ENCODE measurements at places on chromosomes 1 and 21. TPM values are rescaled to one million over a fixed set of nuclear protein-coding genes. Genes with fewer than 3 reads are reported as not detected.

DNA sequence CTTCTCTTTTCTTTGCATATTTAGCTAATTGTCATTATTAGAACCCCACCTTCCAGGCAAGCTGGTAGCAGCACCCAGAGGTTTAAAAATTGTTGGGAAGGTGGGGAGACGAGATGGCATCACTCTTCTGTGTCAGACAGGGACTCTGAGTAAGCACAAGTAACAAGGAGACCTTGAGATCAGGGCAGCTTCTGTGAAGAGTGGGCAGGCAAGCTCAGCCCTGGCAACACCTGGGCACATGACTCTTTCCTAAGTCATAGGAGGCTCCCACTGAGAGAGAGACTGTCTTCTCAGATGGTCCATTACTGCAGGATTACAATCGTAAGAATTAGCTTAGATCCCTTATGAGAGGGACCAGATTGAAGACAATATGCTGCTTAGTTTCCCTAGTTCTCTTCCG, 183.5 kb downstream of the BRINP2 start:
- DNase-seq: no peak

- no peak for DNase-seq
These were observed 253.3 kb downstream of the PLPP3 start for GRCh38 chr1:56326056-56326455.

DNA sequence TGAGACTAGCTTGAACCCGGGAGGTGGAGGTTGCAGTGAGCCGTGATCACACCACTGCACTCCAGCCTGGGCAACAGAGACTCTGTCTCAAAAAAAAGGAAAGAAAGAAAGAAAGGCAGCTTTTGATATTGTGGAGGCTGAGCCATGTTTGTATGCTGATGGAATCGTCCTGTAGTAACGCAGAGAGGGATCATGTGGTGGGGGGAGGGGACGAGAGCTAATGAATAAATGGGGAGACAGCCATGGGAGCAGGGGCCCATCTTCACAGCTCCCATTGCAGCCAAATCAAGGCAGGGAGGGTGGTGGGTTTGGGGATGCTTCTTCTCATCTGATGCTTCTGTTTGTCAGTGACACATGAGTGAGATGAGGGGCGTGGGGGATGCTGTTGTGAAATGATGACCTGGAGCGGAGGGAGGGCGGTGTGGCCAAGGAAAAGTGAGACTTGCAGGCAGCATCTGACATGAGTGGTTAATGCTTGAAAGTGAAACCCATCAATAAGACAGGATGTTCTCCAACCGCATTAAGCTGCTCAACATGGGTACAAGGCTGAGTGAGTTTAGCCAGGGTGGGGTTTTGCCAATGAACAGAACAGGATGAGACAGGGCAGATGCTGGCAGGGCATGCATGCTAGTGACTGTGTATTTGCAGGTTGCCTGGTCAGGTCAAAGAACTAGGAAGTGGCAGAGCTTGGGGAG, 16.7 kb downstream of the SPATA21 start:
- DNase-seq: no peak

DNA sequence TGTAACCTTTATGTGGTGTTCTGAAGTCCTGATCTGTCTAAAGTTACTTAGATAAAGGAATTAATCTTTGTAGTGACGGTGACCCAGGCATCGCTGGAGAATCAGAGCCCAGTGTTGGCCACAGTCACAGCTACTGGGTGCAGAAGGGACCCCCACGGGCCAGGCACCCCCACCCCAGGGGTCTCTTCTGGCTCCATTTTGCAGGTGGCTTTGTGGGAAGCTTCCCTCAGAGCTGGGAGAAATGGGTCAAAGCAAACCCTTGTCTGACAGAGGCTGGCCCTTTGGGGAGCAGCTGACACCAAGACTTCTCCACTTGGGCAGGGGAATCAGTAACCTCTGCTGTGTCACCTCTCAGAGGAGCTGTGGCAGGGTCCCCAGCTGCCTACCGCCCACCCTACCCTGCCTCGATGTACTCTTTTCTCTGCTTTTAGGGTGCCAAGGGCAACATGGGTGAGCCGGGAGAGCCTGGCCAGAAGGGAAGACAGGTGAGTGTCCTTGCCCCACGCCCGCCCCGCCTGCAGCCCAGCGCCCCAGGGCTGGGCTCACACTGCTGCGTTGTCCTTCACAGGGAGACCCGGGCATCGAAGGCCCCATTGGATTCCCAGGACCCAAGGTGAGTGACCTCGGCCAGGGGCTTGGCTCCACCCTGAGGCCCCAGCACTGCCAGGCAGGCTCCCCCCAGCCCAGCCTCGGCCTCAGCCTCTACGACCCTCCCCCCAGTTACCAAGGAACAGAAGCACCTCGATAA, 17.7 kb downstream of the COL6A2 start:
- DNase-seq: peak; percentile 0

DNA sequence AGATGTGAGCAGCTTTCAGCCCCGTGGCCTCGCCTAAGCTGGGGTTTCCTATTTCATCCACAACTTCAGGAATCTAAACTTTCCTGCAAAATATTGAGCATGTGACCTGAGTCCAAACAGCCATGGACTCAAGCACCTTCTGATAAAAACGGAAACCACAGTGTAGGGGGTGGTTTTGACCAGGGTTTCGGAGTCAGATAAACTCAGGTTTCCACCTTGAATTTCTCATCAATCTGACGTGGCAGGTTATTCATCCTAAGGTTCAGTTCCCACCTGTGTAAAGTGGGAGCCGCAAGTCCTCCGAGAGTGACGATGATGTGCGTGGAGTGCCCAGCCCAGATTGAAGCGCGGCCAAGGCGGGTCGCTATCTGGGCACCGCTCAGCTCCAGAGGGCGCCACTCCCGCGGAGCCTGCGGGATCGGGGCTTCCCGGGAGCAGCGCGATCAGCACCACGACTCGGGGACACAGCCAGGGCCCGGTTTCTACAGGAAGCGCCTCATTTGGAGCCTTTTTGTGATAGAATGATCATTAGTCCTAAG, 871 bp upstream of the ETS2 start:
- peak; percentile 78 for DNase-seq

DNA sequence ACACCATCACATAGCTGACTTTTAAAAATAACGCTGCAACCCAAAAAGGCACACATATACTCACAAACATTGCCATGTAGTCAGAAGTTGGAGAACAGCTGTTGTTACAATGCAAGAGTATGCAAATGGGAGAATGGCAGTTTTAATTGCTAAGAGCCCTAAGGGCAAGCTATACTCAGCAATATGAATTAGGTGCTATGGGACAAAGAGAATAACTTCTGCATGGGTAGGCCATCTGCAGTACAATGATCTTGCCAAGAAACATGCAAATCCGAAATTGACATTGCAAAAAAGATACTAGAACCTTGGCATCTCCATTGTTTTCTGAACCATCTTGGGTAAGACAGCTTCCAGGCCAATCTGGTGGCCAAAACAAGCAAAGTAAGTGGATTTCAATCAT, 697.8 kb downstream of the LRRIQ3 start:
- no peak for DNase-seq

- DNase-seq: no peak
These were observed 49.7 kb upstream of the LMO4 start for GRCh38 chr1:87278825-87279535.

DNA sequence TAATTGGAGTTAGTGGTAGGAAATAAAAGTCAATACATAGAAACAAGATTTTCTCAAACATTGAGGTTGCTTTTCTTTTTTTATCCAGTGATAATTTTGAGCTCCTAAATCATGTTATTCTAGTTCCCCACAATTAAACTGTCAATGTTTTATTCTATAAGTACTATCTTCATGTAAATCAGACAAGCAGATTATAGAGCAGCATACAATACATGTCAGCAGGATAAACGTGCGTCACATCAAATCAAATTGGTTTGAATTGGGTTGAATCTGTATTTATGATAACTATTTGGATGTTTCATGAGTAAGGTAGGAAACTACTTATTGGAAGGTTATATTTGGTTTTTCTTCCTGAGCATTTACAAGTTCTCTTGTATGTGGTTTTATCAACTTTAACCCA, 2028.7 kb downstream of the NCAM2 start:
- DNase-seq: no peak

GRCh38 chr1:204188959-204189639, 7.2 kb downstream of the KISS1 start:
- no peak for DNase-seq

DNA sequence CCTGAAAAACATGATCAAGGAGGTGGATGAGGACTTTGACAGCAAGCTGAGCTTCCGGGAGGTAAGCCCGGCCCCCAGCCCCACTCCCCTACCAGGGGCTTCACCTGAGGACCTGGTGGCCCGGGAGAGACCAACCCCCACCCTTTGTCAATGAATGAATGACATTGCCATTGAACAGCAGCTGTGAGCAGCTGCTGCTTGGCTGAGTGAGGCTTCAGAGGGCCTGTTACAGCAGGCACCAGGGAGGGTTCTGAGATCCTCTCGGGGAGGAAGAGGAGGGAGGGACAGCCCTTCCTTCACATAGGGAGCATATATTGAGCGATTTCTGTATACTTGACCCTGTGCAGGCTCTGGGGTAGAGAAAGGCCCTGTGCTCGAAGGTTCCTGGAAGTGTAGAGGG, 12.3 kb upstream of the CTRC start:
- no peak for DNase-seq

DNA sequence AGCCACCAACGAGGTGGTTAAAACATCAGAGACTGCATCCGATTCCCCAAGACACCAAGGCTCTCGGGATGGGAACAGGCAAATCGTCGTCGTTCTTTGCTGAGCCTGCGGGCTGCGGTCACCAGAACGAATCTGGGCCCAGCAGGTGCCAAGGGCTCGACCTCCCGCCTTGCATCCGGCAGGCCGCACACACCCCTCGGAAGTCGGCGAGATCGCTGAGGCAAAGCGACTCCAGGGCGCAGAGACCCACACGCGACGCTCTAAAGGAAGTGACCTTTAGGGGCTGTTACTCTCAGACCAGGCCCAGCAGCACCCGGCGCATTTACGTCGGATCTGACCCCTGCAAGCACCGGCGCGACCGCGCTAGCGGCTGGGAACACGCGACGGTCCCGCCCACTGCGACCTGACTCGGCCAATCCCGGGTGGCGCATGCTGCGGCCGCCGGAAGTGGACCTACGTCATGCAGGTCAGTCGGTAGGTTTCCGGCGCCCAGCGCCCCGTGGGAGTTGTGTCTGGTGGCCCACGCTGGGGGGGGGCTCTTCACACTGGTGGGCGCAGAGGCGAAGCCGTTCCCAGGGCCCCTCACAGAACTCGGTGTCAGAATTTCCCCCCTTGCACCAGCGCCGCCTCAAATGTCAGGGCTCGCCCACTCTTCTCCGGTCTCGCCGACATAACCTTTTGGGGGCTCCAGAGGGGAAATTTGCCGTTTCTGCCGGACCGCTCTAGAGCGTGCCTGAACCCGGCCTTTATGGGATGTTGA, 7.5 kb upstream of the PARK7 start:
- peak; percentile 97 for DNase-seq

DNA sequence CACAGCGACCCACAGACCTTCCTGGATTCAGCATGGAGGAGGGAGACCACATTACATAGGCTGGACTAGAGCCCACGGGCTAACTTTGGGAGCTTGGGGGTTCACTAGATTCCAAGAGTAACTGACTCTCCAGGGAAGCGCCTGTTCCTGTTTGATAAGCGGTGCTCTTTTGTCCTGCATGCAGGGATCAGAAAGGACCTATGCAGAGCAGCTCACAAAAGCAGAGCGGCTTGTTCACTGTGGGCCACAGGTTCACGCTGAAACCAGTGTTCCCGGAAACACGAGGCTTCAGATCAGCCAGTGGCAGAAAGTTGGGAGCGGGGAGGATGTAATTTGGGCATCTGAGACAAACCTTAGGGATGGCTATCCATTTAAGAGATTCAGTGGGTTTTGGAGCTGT, 403.9 kb downstream of the PCP4 start:
- DNase-seq: no peak

DNA sequence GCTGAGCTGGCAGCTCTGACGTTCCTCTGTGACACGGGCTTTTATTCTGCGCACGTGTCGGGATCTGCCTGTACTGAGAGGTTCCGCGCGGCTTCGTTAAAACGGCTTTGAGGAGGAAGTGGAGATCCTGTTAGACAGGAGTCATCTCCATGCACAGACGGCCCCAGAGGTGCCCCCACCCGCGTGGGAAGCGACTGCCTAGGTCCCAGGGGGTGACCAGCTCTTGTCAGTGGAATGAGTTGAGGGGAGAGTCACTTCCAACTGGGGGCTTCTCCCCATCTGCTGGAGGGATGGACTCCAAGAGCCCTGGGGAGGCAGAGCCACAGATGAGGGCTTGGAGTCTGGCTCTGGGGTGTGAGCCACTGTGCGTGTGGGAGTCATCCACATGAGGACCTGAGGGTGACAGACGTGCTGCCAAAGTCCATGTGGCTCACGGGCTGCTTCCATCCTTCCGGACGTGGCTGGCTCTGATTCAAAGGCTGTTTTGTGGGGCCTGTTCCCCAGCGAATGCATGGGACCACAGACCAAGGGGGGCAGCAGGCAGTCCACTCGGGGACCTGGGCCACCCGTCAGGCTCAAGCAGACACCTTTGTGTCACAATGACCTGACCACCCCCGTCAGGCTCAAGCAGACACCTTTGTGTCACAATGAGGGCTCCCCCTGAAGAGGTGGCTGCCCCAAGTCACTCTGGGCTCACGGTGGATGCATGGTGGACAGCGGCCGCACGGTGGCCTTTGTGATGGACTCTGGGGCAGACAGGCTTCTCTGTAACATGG, 26.8 kb downstream of the PTTG1IP start:
- DNase-seq: no peak

GRCh38 chr1:74858136-74858535, 125.2 kb downstream of the TYW3 start:
- DNase-seq: no peak

DNA sequence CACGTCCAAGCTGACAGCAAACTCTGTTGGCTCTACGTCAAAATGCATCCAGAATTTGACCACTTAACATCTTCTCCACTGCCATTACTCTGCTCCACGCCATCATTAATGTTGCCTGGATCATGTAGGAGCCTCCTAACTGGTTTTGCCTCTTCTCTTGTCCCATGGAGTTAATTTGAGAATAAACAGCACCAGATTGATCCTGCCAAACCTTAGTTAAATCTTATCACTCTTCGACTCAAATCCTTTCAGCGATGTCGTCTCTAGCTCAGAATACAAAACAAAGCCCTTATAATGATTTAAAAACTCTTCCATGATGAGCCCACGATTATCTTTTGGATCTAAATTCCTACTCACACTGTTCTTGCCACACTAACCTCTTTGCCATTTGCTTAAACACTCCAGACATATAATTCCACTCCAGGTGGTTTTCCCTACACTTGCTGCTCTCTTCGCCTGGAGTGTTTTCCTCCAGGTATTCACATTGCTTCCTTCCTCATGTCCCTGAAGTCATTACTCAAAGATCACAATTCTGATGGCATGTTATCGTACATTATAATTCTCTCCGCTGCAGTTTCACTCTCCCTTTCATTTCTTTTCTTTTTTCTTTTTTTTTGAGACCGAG, 90.7 kb upstream of the KCNK2 start:
- DNase-seq: no peak

GRCh38 chr1:19321071-19321470, 8.9 kb downstream of the SLC66A1 start:
- no peak for DNase-seq

CHODL gene
- total RNA-seq: 7.6 TPM

FGR gene
- total RNA-seq: not detected

OR6K6 gene
- not detected for total RNA-seq

AMY2A gene
- not detected for total RNA-seq

TRMT1L gene
- 13.0 TPM for total RNA-seq

DMBX1 gene
- total RNA-seq: not detected

KRTAP19-1 gene
- not detected for total RNA-seq

PGBD5 gene
- 0.05 TPM for total RNA-seq

Measured in MG63 (cell line).